ENCODE measurements at places on chromosomes 11 and 22.

DNA sequence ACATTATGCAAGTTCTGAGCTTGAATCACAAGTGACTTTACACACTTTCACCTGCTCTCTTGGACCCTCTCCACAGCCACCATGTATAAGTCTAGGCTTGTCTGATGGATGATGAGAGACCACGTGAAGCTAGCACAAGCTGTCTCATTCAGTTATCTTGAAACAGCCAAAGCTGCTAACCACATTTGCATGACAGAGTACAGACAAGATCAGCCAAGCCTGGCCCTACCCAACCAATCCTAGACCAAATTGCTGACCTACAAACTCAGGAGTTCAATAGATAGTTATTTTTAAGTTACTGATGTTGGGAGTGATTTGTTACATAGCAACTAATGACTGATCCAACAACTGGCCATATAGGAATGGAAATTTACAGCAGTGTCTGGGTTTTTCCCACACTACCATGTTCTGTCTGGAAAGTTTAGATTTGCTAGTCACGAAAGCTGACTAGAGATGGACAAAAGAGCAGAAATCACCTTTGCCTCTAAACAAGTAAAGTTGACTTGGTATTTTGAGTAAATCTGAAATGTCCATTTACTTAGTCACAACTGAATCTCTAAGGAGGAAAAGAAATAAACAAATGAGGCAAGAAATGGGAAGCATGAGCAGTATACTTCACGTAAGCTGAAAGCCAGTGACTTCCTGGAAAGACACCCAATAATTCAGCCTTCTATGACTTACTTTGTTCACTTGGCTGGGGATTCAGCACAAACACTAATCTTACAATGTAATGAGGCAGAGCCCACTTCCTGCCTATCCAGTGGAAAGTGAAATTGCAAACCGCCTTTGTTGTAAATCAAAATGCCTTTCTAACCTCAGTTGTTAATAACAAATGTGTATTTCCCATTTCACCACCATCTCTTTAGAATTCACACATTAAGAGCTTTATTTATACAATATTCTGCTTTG, 101.7 kb downstream of the FAM181B start:
- no peak for DNase-seq

DNA sequence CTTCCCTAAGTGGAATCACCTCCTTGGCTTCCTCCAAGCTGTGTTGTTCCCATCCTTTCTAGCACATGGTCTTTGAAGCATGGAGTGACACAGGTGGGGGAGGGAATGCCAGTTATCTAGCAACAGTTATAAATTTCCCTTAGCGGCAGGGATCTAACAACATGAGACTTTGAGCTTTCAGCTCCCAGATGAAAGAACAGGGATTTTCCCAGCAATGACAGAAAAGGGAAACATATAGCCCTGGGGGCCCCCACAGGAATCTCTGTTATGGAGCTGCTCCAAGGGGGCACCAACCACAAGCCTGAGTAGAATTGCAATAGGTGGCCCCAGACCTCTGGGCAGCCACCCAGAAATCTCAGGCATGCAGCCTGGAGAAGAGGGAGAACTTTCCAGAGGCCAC, 163.0 kb downstream of the GRIK4 start:
- DNase-seq, result no peak

DNA sequence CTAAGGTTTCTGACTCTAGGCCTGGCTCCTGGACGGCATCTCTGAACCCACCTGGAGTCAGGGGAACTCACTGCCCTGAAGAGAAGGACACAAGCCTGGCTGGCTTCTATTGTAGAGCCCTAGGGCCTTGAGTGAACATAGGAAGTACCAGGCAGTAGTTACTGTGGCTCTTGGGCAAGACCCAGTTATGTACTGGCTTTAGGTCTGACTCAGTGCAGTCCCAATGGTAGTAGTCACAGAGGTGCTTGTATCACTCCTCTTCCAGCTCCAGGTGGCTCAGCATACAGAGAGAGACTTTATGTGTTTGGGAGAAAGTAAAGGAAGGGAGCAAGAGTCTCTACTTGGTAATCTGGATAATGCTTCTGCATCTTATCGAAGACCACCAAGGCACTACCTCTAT, 13.9 kb upstream of the PAK1 start:
- DNase-seq, result no peak

- DNase-seq, result no peak
These were observed 19.7 kb downstream of the FLI1 start for GRCh38 chr11:128713595-128713994.

- DNase-seq, result no peak
These were observed 2.4 kb downstream of the TRIM44 start for GRCh38 chr11:35664977-35665441.

DNA sequence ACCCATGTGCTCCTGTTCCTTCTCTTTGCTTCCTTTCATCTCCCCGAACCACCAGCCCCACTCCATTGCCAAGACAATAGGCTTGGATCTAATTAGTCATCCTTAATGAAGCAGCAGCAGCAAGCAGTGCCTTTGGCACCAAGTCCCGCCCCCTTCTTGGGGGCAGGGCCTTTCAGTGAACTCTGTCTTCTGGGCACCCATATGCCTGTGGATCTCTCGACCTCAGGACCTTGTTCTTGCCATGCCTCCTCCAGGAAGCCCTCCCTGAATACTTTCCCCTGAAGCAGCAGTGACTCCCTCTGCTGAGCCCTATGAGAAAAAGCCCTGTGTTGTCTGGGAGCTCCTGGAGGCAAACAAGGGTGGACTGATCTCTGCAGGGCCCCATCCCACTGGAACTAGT, 32.1 kb downstream of the ARHGEF17 start:
- DNase-seq, result no peak

GRCh38 chr11:533586-534395, 1.6 kb downstream of the HRAS start:
- no peak for DNase-seq

DNA sequence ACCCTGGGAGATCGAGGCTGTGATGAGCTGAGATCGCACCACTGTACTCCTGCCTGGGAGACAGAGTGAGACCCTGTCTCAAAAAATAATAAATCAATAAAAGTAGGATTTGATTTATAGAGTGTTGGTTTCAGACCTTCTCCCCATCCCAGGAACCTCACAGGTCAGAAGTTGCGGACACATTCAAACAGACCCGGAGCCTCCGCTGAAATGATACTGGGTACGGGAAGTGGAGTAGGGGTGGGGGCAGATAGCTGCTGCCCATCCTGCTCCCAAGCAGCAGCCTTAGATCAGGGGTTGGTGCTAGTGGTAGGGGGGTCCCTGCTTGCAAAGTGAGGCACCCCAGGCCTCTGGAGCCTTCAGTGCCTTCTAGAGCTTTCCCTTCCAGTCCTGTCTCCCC, 7.8 kb downstream of the PRDM11 start:
- no peak for DNase-seq

- DNase-seq, result no peak
These were observed 9.7 kb downstream of the KIRREL3 start for GRCh38 chr11:126990716-126991480.

DNA sequence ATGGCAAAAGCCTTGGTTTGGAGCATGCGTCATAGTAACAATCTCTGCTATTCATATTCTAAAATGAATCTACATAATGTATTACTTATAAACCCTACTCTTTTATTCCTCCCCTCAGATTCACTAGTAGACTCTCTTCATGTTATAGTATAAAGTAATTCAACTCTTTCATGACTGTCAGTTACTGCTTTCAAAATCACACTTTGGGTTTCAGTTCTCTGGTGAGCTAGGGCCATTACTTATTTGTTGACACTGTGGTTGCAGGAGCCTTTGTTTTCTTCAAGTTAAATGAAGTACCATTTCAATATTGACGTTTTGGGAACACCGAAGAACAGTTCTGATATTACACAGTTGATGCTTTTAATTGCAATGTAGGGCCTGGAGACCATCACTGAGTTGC, 378.4 kb downstream of the DDX10 start:
- DNase-seq, result no peak

DNA sequence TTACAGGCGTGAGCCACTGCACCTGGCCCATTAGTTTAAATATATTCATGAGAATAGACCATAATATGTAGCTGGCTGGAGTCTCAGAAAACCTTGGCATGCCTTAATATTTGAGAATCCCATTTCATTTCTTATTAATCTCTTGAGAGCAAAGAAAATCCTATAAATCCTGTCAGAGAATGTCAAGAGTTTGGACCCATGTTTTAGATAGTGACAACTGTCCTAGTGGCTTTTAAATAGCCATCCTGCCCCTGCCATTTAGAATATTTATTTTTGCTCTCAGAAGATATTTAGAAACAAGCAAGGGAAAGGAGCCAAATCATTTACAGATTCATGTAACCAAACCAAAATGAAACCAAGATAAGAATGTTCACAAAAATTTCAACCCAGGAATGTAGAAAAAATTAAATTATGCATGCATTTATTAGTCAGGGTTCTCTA, 107.2 kb downstream of the SWAP70 start:
- DNase-seq, result no peak

- no peak for DNase-seq
These were observed 32.5 kb upstream of the GRAMD4 start for GRCh38 chr22:46587492-46588278.

GRCh38 chr11:4433856-4434255, 15.2 kb upstream of the OR52K2 start:
- no peak for DNase-seq

GRCh38 chr11:27972522-27973170, 135.3 kb downstream of the KIF18A start:
- no peak for DNase-seq

GRCh38 chr11:35348898-35349687, 70.3 kb downstream of the SLC1A2 start:
- no peak for DNase-seq

- DNase-seq, result no peak
These were observed 14.2 kb upstream of the TALDO1 start for GRCh38 chr11:733072-733471.

- no peak for DNase-seq
These were observed 64.8 kb upstream of the NUP160 start for GRCh38 chr11:47912843-47913437.

GRCh38 chr11:86660088-86660487, 12.3 kb downstream of the ME3 start:
- no peak for DNase-seq

GRCh38 chr22:49170053-49170452, 657.6 kb downstream of the BRD1 start:
- DNase-seq, result no peak

DNA sequence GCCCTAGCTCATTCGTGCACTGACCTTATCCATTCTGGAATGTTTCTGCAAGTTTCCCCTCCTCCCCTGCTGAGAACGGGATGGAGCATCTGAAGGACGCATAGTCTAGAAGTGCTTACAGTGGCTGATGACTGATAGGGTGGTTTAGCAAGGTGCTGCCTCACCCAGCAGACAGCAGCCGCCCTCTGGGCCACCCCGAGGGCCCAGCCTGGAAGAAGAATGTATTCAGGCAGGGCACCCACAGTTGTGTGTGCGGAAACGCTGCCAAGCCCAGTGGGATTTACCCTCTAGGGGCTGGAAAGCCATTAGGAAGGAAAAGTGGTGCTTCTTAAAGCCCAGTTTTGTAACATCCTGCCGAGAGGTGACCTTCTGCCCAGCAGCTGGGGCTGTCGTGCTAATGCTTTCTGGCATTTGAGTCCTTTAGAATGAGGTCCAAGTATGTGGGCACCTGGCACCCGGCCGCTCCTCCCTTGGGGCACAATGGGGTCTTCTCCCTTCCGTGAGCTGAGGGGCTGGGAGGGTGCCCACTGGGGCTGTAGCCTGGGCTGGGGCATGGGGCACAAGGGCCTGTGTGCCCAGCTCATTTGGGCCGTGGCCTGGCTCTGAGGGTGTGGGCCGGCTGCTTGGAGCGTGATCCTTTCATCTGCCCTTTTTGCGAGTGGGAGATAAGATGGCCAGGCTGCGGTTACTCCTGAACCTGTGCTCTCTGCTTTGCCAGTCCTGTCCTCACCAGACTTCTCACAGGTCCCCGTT, 14.4 kb downstream of the FBLN1 start:
- no peak for DNase-seq

GRCh38 chr11:27207025-27207650, 155.9 kb downstream of the CCDC34 start:
- DNase-seq, result no peak

DNA sequence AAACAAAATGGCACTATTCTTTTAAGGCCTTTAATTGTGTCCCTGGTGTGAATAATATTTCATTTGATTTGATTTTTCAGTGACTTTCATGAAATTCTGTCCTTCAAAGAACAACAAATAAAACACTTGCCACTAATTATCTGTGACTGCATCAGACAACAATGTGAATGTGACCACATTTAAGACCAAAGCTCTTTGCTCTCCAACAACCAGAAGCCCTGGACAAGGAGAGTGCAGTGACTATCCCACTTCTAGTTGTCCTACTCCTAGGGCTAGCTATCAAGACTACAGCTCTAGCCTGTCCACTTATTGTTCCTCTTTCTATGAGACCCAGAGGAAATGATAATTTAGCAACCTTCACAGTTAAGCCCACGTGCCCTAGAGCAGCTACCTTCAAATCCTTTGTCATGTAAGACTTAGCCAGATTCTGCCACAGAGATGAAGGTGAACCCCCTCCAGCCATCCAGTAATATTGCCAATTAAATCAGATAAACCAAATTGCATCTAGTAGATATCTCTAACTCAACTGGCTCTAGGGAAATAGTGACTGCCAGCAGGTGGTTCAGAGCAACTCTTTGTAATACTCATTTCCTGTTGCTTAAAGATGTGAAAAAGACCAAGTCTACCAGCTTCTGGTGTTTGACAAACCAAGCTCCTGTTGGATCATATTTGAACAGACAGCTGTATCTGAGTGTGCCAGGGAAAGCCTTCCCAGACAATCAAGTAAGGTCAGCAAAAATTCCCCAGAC, 142.6 kb upstream of the BLID start:
- DNase-seq, result no peak

GRCh38 chr22:41350087-41350486, 31.7 kb upstream of the TEF start:
- DNase-seq, result no peak

DNA sequence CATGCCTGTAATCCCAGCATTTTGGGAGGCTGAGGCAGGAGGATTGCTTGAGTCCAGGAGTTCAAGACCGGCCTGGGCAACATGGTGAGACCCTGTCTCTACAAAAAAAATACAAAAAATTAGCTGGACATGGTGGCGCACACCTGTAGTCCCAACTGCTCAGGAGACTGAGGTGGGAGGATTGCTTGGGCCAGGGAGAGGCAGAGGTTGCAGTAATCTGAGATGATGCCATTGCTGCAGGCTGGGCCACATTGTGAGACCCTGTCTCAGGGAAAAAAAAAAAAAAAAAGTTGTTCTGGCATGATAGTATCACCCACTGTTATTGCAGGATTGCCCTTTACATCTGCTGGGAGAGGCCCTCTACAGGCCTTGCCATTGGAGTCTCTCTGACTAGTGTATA, 18.4 kb downstream of the ATXN10 start:
- no peak for DNase-seq

DNA sequence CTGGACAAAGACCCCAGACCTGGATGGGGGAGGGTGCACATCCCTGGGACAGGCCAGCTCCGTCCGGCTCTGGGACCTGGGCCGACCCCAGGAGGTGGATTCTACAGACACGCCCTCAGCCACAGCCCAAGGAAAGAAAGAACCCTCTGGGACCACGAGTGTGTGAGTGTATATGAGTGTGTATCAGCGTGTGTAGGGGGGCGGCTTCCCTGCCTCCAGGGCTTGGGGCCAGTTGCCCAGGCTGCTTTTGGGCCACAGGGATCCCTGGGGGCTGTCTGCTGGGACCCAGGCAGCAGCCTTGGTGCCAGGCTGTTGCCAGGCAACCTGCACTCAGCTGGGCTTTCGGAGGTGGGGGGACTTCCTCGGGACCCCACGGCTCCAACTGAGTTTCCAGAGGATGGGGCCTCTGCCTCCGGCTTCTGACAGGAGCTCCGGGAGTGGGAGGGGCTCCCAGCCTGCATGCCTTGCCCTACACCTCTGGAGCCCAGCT, 8.9 kb downstream of the DUSP8 start:
- DNase-seq, result no peak
